Posterior vena cava (tissue), 2 donors: ENCODE measurements at places on chromosomes 1 and 21.

DNA sequence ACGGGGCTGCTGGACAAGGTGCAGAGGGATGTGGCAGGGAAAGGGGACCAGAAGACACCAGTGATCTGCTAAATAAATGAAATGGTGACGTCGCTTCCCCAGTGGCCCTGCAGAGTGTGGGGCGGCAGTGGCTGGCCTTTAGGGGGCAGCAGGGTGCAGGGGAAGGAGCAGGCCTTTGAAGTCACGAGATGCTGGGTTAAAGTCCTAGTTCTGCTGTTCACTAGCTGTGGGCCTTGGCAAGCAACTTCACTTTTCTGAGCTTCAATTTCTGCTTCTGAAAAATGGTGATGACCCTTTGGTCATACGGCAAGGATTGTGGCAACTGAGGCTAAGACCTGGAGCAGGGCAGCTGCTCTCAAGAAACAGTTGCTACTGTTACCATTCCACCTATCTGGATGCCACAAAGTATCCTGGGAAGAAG lies 9.2 kb upstream of the GALE start:
- DNase-seq = peak; percentile 92

DNA sequence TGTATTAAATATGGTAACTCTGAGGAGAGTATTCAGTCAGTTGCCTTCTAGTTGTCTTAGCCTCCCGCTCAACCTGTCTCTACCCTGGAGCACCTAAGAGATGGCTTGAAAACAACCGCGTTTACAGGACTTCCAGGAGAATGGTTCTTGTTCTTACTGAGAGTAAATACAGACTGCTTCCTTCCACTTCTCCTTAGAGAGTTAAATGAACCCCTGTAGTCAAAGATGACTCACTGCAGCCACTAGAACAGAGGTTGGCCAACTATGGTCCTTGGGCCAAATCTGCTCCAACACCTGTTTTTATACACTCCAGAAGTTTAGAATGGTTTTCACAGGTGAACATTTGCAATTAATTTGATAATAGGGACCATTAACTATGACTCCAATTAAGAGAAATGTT lies 60.1 kb upstream of the ASB17 start:
- no peak for DNase-seq

GRCh38 chr1:174883409-174883808 lies 116.3 kb upstream of the CACYBP start:
- DNase-seq = no peak

- DNase-seq = no peak
Measured at GRCh38 chr1:37949524-37950152, 2.8 kb upstream of the INPP5B start.

DNA sequence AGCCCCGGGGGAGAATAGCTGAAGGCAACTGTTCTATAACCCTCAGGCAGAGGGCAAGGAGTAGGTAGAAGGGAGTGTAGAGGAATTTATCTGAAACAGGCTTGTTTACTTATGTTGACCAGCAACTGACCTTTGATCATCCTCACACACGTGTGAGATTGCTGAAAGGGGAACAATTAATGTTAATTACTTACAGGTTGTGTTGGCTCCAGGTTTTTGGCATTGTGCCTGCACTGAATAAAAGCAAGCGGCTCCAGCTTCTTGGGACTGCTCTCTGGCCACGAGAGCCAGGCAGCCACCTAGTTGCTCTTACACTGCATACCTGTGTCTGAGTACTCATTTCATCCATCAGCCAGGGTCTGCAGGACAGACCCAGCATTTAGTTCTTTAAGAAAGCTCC lies 41.3 kb upstream of the ARHGEF10L start:
- DNase-seq = no peak

DNA sequence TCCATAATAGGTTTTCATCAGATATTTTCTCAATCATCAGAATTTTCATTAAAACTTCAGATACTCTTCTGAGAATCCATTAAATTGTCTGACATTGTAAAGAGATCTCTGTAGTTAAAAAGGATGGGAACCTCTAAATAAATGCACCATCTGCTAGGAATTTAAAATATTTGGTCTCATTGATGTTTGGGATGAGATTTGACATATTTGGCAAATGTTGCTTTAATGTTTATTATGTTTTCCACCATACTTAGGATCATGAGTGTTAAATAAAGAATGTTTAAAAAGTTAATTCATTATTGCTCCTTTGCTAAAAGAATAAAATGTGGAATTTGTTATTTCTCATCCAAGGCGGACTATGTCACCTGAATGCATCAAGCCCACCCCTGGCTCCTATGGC lies 85.5 kb upstream of the VANGL1 start:
- no peak for DNase-seq

- DNase-seq = no peak
Measured at GRCh38 chr21:35448876-35449599, 399.9 kb upstream of the RUNX1 start.

GRCh38 chr1:15669864-15670263 lies 14.3 kb upstream of the PLEKHM2 start:
- no peak for DNase-seq
